Esophagus mucosa (tissue), 1 donor: ENCODE measurements at places on chromosomes 2 and 18. TPM values are rescaled to one million over a fixed set of nuclear protein-coding genes. Genes with fewer than 3 reads are reported as not detected.

- no peak for ATAC-seq
Observed at GRCh38 chr2:161703863-161704262, 79.6 kb downstream of the SLC4A10 start.

TMEM87B gene
- 18.7 TPM for total RNA-seq

MAPK4 gene
- total RNA-seq = 0.12 TPM

IMMT gene
- total RNA-seq = 48.7 TPM

DNA sequence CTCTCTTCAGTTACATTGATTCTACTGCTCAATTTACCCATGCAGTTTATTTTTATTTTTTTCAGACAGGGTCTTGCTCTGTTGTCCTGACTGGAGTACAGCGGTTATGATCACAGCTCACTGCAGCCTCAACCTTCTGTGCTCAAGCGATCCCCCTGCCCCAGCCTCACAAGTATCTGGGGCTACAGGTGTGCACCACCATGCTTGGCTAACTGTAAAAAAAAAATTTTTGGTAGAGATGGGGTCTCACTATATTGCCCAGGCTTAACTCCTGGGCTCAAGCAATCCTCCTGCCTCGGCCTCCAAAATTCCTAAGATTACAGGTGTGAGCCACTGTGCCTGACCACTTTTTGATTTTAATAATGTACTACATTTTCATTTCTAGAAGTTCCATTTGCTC is 93.8 kb upstream of the RNU4ATAC start:
- ATAC-seq = no peak

DNA sequence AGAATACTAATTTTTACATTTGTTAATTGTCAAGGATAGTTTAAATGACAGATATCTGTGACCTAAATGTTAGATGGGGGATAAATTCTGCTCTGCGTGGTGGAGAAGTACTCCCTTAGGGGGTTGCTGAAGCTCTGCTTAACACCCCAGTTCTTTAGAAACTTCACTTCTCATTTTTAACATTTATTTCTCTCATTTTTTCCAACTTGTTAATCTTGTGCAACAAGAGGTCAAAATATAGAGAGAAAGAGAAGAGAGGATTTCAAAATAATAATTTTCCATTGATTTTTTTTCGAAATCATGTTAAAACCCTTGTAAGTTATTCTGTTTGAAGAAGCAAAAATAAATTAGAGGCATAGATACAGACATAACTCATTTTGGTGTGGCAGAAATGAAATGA is 61.3 kb upstream of the SLC8A1 start:
- no peak for ATAC-seq

- ATAC-seq = no peak
Observed at GRCh38 chr18:74534150-74534969, at the start of gene CNDP1. TSS of gene CNDP1 (plus strand) at chr18:74534500. CDS start at chr18:74534668, 168 bp downstream.

GRCh38 chr2:31003749-31004148 is 134.5 kb downstream of the GALNT14 start:
- ATAC-seq = no peak

DNA sequence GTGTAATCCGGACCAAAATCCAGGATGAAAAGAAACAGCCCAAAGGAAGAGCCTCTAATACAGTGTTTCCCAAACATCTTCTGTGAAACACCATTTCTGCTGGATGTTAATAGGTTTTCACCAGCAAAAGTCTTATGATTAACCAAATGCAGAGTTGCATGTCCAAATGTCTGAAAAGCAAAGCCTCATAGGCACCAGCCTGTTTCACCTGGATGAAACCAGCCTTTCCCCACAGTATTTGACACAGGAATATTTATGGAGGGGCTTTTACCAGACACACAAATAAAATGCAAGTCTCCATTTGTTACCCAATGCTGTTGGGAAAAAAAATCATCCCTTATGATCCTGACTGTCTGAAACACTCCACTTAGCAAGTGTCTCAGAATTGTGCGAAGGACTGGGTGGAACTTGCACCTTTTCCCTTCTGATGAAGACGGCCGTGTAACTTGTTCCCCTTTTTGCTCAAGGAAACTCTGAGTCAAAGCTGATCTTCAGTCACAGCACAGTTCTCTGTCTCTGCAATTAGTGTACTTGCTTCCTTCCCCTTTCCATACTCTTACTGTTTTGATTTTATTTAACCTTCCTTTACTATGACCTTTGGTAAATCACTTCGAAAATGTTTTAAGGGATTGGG is 70.3 kb upstream of the IL1R2 start:
- ATAC-seq = peak; percentile 37

DNA sequence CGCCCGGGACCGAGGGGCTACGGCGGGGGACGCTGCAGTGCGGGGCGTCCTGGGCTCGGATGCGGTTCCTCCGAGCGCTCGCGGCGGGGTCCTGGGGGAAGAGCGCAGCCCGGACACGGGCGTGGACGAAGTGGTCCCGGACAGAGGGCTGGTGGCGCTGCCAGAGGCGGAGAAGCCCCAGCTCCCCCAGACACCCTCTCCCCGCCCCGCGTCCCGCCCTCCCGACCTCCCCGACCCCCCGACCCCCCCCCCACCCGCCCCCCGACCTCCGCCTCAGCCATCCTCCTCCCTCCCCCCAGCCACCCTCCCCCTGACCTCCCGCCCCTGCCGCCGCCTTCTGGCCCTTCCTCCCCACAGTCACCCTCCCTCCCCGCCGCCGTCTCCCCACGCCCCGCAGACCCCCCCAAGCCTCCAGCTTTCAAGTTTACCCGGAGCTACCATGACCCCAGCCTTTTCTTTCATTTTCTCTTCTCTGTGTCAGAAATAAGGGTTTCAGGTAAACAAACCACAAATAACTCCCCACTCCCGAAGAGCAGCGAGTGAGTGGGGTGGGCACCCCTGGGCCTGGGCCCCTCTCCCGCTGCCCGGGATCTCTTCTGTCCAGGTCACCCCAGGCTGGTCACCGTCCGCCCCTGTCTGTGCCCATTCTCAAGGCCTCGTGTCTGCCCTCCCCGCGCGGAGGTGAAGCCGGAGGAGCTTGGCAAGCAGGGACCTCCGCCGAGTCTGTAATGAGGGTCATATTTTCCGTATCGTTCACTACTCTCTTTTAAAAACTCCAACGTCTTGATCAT is 5.1 kb downstream of the NFATC1 start:
- no peak for ATAC-seq

DNA sequence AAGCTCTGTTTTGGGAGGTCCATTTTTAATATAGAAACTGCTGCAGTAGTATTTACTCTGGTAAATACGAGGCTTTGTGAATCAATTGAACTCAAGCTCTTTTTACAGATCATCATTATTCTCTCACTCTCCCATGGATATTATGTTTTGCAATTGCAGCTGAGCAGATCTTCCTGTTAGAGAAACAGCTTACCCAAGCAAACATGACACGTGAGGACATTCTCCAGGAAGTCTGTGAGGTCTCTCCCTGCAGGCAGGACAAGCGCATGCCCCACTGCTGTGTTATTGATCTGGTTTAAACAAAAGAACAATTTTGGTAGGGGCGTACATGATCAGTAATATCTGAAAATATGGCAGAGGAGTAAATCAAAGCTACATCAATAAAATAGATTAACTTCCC is 72.1 kb downstream of the COL6A3 start:
- ATAC-seq = no peak

DNA sequence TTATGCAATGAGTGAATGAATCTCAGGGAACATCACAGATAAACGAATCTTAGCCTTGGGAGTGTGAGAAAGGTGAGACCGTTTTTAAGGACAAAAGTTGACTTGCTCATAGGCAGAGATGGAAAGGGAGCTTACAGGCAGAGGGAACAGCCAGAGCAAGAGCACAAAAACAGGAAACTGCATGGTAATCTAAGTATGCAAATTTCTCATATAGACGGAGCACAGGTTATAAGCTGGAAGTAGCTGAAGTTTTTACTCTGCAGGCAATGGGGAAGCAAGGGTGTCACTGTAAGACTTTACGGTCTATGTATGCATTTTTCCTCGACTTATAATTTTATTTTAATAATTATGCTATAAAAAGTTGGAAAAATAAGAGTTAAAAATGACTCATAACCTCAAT is 44.8 kb upstream of the STRN start:
- no peak for ATAC-seq

DNA sequence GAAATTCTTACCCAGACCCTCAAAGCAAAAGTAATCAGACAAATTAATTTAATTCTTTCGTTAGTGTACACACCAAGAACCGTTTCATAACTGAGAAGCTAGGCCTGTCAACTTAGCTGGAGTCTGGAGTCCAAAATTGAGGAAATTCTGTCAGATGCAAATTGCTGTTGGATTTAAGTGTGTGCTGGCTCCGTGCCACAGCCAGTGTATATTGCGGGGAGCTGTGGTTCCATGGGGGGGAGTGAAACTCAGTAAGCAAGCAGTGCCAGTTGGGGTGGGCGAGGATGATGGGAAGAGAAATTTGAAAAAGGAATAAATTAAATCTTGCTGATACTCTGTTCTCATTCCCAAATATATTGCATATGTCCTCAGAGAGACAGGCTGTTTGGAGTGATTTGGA is 4.0 kb downstream of the ARPC2 start:
- ATAC-seq = no peak

DNA sequence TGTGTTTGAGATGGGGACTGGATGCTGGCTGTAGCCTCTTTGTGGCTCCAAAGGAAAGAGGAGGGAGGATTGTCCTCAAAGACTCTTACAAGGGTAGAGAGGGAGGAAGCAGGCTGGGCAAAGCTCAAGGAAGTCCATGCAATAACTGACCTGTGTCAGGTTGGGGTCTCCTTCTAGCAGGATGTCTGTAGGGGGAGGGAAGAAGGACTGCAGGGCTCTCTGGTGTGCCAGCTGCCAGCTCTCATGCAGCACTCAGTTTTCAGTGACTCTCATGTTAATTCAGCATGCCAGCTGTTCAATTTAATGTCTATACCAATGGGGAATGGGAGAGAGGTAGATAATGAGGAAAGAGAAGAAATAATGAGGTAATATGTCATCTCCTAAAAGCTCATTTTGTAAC is 85.3 kb upstream of the RANBP2 start:
- ATAC-seq = no peak

CNGA3 gene
- not detected for total RNA-seq

DNA sequence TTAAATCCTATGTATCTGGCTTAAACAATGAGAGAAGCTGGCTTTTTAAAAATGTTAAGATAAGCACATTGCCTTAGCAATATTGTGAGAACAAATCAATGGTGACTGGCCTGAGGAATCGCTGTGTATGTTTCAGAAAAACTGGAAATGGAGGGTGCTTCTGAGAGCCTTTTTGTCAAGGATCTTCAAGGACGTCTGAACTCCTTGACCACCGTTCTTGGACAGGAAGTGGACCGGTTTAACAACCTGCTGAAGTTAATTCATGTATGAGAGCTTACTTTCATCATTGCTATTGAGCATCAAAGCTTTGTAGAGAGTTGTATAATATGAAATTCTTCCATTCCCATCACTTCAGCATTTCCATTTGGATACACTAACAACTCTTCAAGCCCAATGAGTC is 72.6 kb downstream of the TRABD2A start:
- ATAC-seq = no peak

METTL8 gene
- 39.9 TPM for total RNA-seq

DNA sequence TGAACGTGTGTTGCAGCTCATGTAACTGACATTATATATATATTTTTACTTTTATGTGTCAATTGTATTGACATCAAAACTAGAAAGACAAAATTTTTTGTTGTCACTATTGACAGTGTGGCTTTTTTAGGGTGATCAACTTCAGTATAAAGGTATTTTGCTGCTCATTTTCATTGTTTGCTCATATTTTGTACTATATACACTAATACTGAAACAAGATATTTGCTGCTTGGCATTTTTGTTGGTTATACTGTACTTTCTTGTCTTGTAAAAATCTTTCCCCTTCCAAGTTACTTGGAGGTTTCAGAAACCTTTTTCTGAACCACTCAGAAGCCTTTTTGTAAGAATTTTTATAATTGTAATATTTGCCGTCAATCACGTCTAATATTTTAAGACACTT is 16.5 kb downstream of the AFTPH start:
- no peak for ATAC-seq

- ATAC-seq = peak; percentile 89
Observed at GRCh38 chr2:165833156-165833555, 39.1 kb upstream of the GALNT3 start.

KCNE4 gene
- 0.12 TPM for total RNA-seq

DNA sequence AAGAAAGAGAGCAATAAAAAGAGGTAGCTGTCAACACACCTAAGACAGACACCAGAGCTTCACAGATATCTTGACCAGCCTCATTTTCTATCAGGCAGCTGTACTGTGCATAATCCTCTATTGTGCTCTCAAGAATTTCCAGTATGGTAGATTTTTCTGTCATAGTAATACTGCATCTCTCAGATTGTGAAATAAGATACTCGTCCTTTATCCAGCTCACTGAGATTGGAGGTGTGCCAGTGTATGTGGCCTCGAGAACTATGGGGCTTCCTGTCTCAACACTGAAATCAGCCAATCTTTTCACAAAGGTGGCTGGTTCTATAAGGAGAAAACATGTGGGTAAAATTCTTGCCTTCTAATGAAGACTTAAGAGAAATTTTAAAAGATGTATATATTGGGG is 88.9 kb downstream of the TTN start:
- no peak for ATAC-seq

DNA sequence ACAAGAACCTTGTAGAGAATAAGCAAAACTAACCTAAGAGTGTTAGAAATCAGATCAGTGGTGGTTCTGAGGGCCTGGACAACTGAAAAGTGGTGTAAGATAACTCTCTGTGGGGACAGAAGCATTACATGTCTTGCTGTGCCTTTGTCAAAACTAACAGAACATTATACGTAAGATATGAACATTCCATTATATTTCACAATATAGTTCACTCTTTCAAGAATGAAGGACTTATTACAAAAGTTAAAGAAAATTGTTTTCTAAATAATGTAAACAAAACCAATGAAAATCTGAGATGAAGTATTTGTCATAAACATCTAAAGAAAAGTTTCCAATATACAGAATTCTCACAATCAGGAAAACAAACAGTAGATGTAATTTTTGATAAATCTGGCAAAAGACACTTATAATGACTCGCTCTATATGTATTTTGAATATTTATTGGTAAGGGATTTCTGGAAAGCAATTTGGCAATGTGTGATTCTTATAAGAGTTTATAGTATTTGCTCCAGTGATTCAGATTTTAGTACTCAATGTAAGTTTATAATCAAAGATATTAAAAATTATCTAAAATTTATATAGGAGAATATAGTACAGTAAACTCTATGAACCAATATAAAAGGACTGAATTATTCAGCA is 258.4 kb downstream of the CD226 start:
- ATAC-seq = no peak

NPAS2 gene
- 63.6 TPM for total RNA-seq

GRCh38 chr2:112683550-112684414 is 37.0 kb upstream of the NT5DC4 start:
- ATAC-seq = no peak

- no peak for ATAC-seq
Observed at GRCh38 chr2:58788402-58788801, 547.3 kb upstream of the FANCL start.

- no peak for ATAC-seq
Observed at GRCh38 chr2:37375741-37376288, 31.4 kb downstream of the QPCT start.

- no peak for ATAC-seq
Observed at GRCh38 chr2:138948070-138948539, 167.9 kb upstream of the NXPH2 start.

RESP18 gene
- total RNA-seq = not detected

CFAP65 gene
- not detected for total RNA-seq

- no peak for ATAC-seq
Observed at GRCh38 chr2:30776831-30777635, 30.2 kb downstream of the CAPN13 start.

GRCh38 chr2:166375736-166376487 is at the start of gene SCN9A:
TSS of gene SCN9A (minus strand) at chr2:166375944. CDS start at chr2:166311756, 64,188 bp downstream.
- ATAC-seq = peak; percentile 95
